WTC11 (cell line): ENCODE measurements at places on chromosomes 4 and X. TPM values are rescaled to one million over a fixed set of nuclear protein-coding genes. Genes with fewer than 3 reads are reported as not detected.

RTL9 gene
- total RNA-seq: 0.07 to 0.24 TPM (median 0.11 TPM) in 3 replicates

- no peak overlapping the region for H3K27ac ChIP-seq
- peaks cover 35% of the 10 kb centered on the region for H3K36me3 ChIP-seq
Measured at GRCh38 chr4:148071009-148071408, 339.1 kb downstream of the ARHGAP10 start.

DNA sequence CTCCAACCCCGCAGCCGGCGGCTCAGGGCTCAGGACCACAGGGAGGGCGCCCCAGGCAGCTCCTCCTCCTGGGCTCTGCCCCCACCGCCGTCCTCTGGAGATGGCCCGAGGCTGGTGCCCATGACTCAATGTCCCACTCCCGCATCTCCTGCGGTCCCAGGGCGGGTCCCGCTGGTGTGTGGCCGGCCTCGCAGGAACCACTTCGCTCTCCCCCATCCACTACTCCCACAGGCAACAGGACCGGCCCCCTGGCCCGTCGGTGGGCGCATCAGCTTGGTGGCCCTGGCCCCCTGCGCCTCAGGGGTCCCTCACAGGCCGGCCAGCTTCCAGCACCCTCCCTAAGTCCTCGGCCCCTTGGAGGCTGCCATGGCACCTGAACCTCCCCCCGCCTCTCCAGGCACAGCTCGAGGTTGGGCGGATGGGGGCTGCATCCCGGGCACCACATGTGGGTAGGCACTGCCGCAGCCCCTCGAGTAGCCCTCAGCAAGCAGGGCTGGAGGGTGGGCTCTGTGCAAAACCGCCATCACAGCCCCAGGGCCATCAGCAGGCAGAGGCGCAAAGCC lies 22.8 kb upstream of the SPON2 start:
- no peaks in the 10 kb centered on the region for H3K4me1 ChIP-seq
- no peak overlapping the region for H3K27ac ChIP-seq
- H3K4me3 ChIP-seq: no peak overlapping the region
- DNase-seq: peak; percentile 5
- H3K36me3 ChIP-seq: no peaks in the 10 kb centered on the region

GRCh38 chr4:170134821-170135220 lies 45.1 kb upstream of the AADAT start:
- no peaks in the 10 kb centered on the region for H3K4me1 ChIP-seq
- no peaks in the 10 kb centered on the region; the same call in 1 of the 2 replicates for H3K27me3 ChIP-seq
- DNase-seq: no peak

DNA sequence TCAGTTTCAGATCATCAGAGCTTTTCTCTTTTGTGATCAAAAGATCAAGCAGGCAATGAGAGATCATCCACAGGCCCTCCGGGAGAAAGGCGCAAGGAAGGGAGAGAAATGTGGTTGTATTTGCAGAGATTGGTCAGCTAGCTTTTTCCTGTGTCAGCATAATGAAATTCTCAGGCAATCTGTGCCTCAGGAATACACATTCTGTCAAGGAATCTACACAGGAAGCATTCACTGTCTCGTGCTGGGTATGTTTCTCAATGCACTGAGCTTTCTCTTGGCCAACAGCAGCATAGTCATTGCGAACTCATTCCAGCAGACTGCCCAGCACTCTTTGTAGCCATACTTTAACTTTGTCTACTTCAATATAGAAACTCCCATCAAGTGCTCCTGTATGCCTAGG lies 413.7 kb downstream of the PPP3CA start:
- no peak for DNase-seq
- no peaks in the 10 kb centered on the region for H3K36me3 ChIP-seq
- H3K27ac ChIP-seq: no peak overlapping the region
- no peak overlapping the region for H3K4me3 ChIP-seq
